ENCODE measurements at places on chromosomes 16 and 17.
A peak's percentile ranks its signal among the peaks of the same experiment; 100 is the strongest.

- no peak for DNase-seq
These were observed 22.3 kb downstream of the GJC1 start for GRCh38 chr17:44807817-44808155.

DNA sequence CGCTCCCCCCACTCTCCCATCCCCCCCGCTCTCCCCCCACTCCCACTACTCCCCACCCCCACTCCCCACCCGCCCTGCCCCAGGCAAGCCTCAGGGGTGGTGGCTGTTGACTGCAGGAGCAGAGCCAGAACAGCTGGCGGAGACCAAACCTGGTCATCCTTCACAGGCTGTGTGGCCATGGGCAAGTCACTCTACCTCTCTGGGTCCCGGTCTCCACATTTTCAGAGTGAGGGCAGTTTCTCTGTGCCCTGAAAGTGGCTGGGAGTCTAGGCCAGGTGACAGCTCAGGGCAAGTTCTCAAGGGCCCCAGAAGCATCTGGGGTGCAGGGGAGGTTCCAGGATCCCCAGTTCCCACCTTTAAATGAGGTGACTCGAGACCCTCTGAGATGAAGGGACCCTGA lies 15.1 kb upstream of the BAHCC1 start:
- no peak for DNase-seq

- no peak for DNase-seq
These were observed 463 bp downstream of the TOP2A start for GRCh38 chr17:40417258-40417608.

DNA sequence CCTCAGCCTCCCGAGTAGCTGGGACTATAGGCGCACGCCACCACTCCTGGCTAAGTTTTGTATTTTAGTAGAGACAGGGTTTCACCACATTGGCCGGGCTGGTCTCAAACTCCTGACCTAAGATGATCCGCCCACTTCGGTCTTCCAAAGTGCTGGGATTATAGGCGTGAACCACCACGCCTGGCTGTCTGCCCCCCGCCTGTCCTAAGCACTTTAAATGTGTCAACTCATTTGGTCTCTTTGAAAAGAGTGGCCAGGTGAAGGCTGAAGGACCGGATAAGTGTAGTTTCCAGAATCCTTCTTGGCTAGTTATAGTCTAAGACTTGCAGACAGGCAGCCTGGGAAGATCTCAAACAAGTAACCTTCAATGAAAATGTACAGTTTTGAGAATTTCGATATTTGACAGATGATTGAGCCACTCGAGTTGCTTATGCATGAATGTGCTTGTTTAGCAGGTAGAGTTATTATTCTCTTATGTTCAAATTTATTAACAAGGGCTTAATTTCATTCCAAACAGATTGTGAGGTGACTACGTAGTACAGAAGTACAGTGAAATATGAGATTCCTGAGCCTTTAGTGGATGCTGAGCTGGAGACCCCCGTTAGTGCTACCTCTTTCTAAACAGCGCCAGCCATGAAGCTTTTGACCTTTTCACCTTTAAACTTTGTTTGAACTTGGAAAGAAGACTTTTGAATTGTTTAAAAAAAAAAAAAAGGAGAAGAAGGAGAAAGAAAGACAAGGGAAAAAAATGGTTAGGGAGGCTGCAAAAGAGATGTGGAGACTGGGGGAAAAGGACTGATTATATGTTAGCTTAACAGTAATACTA lies 164.4 kb upstream of the TBX2 start:
- DNase-seq = no peak

GRCh38 chr17:34979153-34979552 lies 1.2 kb upstream of the LIG3 start:
- no peak for DNase-seq

- DNase-seq = no peak
These were observed 292.5 kb downstream of the PHKB start for GRCh38 chr16:47753659-47754058.

- DNase-seq = peak; percentile 67
These were observed 147.2 kb downstream of the SPECC1 start for GRCh38 chr17:20156196-20157000.

DNA sequence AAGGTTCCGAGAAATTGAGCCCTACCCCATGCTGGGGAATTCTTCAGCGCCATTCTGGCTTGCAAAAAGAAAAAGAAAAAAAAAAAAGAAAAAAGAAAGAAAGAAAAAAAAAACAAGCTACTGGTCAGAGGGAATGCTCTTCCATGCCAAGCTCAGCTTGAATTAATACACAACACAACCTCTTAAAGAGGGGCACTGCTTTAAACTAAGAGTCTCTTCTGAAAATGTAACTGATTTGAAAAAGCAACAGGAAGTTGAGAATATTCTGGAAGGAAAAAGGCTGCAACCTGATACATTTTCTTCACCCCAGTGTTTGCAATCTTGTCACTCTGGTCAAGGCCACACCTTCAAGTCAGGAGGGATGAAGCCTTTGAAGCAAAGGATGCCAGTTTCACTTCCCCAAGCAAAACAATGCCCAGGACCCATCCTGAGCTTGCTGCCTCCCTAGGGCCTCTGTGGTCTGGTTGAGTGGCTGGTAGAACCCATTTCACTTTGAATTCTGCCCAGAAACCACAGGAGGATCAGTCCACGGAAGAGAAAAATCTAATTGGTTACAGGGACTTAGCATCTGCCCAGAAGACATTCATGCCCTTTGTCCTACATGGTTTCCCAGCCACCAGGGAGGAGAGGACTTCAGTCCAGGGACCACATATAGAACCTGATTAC lies 389.7 kb downstream of the SOX9 start:
- peak; percentile 64 for DNase-seq

- DNase-seq = no peak
These were observed 623 bp downstream of the TTLL6 start for GRCh38 chr17:48816438-48816773.

DNA sequence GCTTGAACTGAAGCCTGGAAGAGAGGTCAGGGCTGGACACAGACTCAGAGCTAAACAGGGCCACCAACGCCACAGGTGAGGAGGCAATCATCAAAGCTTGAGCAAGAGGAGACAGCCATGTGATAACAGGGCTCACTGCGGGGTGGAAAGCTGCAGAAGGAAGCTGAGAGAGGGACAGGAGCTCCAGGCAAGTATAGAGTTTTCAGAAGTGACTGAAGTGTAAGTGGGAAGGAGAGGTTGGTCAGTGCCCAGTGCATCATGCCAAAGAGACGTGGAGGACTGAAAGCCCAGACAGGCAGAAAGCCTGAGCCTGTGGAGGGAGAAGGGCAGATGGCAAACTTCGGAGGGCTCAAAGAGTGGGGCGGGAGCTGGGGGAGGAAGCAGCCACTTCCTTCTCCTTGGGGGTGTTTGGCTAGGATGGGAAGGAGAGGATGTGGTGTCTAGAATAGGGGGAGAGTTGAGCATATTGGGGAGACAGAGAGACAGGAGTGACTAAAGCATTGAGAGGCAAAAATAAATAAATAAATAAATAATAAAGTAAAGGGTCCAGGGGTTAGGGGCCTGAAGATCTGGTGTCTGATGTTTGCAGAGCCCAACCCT lies 2.6 kb downstream of the KIFC3 start:
- no peak for DNase-seq

- DNase-seq = peak; percentile 49
These were observed 20.3 kb downstream of the COPRS start for GRCh38 chr17:31838636-31839225.

- peak; percentile 79 for DNase-seq
These were observed 37.6 kb downstream of the PGS1 start for GRCh38 chr17:78415821-78416711.

- DNase-seq = no peak
These were observed 6.8 kb downstream of the CCDC102A start for GRCh38 chr16:57529391-57530103.

DNA sequence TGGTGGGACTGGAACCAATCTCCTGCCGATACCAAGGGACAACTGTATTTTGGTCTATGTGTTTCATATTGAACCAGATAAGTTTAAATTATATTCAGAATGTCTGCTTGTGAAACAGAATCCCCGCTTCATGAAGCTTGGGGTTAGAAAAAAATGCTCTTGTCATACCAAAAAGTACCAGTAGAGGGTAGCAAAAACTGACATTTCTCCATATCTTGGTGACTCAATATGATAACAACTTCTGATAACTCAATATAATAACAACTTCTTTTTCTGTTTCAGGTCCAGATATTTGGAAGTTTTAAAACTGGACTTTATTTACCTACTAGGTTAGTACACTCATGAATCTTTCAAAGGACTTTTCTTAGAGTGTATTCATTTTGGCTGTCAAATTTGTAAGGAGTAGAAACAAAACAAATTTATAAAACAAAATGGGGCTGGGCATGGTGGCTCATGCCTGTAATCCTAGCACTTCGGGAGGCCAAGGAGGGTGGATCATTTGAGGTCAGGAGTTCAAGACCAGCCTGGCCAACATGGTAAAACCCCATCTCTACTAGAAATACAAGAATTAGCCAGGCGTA lies 52.3 kb upstream of the ADCY7 start:
- DNase-seq = peak; percentile 73

- DNase-seq = no peak
These were observed 121.5 kb downstream of the WSCD1 start for GRCh38 chr17:6191405-6192324.

DNA sequence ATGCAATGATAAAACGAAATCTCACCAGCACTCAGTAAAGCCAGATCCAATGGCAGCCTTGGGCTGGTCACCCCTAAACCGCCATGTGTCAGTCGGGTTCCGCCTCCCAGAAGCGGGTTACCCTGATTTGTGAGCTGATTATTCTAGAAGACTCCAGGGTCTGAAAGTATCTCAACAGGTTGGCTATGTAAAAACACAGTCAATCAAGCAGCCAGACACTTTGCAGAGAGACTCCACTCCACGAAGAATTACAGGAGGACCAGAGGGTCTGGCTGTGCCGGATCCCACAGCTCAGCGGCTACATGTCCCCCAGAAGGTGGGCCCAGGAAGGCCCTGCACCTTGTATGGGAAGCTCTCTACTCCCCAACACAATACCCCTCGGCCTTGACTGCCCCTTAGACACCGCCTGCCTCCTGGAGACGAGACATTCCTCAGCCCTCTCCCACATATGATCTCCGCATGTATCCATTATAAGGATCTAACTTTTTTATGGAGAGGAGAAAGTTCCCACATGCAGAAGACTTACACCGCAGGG lies 23.3 kb downstream of the ZFHX3 start:
- DNase-seq = no peak

GRCh38 chr17:17698869-17699351 lies 17.7 kb downstream of the RAI1 start:
- DNase-seq = peak; percentile 74

- peak; percentile 41 for DNase-seq
These were observed 231.1 kb downstream of the SOX9 start for GRCh38 chr17:72351884-72352346.

- DNase-seq = peak; percentile 82
These were observed 1.8 kb downstream of the ST3GAL2 start for GRCh38 chr16:70437017-70437581.

GRCh38 chr17:32483451-32484019 lies 3.3 kb upstream of the CDK5R1 start:
- DNase-seq = peak; percentile 86

DNA sequence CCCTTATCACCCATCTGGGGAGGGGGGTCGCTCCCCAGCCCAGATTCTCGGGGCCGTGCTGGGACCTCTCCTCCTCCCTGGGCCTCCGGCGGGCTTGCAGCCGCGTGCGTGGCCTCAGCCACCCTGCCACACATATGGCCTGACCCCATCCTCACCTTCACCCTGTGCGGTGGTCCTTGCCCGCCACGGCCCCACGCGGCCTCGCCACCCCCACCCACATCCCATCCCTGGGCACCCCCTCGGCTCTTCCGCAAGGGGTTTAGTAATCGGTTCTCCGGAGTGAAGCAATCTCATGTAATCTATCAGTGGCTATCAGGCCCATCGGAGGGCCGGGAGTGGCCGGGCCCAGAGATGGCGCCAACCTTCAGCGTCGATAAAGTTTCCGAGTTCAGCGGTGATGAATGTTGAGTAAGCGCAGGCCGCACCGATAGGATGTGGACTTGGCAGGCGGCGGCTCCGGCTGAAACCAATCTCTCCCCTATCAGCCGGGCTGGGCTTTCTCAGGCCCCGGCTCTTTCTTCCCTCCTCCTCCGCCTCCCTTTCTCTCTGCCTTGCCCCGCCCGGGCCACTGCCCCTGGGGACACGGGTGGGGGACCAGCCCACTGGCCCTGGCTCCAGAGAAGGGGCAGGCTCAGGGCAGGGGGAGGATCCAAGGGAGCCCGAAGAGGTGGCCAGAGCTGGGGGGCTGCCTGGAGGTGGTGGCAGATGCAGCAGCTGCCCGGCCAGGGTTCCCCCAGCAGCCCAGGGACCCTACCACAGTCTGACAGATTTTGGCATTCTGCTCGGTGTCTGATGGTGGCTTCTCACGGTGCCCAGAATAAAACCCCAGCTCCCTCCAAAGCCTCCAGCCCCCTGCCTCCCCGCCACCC lies 20.8 kb downstream of the ZFPM1 start:
- no peak for DNase-seq

- no peak for DNase-seq
These were observed 47.1 kb downstream of the WSB1 start for GRCh38 chr17:27341041-27341471.

- DNase-seq = no peak
These were observed 46.4 kb downstream of the NUP88 start for GRCh38 chr17:5373112-5373511.

- DNase-seq = no peak
These were observed 370.1 kb upstream of the CDH8 start for GRCh38 chr16:62406387-62406786.

GRCh38 chr16:84271866-84272265 lies 22.8 kb upstream of the WFDC1 start:
- no peak for DNase-seq

GRCh38 chr16:4410335-4411075 lies 5.9 kb downstream of the CORO7 start:
- DNase-seq = peak; percentile 91

DNA sequence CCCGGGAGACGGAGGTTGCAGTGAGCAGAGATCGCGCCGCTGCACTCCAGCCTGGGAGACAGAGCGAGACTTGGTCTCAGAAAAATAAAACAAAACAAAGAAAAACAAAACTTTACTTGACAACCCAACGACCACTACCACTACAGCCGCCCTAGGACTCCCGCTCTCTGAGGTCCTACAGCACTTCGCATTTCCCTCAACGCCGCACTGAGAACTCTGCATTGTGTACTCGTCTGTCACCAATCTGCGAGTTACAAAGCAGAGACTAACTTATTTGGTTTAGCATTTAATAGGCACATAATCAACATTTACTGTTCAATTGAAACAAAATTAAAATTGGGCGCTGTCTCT lies 479 bp upstream of the ZNF207 start:
- peak; percentile 32 for DNase-seq

DNA sequence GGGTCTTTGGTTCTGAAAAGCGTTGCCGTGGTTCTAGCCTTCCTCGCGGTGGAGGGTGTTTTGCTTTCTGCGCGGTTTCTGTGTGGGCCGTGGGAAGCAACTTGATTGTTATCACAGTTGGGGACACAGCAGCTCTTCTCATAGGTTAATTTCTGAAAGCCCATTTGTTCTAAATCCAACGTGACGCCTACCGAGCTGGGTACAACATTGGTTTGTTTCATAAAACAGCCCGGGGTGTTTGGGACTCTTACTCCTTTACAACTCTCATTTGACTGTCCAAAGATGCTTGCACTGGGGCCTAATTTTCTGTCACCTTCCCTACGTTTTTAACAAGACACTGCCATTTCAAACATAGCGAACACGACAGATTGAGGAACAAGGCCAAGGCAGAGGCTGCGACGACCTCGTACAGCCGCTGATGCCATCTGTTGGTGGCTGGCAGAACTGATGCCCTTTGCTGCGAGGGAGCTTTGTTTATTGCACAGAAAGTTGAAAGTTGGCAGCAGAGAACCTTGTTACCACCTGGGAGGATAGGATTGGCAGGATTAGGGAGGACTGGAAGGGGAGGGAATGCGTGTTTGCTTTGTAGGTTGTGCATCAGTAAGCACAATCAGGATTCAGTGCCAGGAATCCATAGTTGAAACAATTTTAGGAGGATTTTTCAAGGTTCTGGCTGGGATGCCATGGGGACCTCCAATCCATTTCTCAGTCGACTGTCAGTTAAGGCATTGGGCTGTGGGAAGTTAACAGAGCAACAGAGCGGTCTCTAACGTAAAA lies 98.3 kb downstream of the PITPNC1 start:
- DNase-seq = peak; percentile 89

All from astrocyte of the hippocampus (primary cell).